EL (cell line): ENCODE measurements at places on chromosomes 11 and 22.
A peak's percentile ranks its signal among the peaks of the same experiment; 100 is the strongest.

DNA sequence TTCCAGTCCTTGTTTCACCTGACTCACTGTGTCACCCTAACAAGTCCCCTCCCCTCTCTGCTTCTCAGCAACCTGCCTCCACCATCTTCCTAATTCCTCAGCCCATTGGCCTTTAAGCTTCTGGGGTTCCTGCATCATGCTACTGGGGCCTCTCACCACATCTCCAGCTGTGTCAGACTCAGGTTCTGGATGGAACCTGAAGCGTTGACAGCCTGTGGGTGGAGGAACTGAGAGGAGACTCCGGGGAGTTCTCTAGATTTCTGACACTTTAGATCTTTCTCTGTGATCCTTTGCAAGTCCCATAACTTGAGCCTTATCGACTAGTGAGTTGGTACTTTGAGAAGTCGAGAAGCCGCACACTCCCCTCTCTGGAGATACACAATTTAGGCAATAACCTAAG is 11.6 kb upstream of the SLC5A1 start:
- no peak for DNase-seq

DNA sequence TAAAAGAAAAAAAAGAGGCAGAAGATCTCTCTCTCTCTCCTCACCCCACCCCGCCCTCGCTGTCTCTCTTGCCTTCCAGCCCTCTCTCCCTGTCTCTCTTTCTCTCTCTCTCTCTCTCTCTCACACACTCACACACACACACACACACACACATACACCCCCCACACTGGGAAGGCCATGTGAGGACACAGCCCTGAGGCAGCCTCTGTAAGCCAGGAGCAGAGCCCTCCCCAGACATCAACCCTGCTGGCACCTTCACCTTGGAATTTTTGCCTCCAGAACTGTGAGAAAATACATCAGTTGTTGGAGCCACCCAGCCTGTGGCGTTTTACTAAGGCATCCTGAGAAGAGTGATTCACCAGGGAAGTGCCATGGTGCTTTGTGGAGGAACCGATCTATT is 14.7 kb downstream of the APOL3 start:
- DNase-seq = peak; percentile 43

GRCh38 chr11:10537600-10537999 is 3.4 kb downstream of the RNF141 start:
- no peak for DNase-seq

DNA sequence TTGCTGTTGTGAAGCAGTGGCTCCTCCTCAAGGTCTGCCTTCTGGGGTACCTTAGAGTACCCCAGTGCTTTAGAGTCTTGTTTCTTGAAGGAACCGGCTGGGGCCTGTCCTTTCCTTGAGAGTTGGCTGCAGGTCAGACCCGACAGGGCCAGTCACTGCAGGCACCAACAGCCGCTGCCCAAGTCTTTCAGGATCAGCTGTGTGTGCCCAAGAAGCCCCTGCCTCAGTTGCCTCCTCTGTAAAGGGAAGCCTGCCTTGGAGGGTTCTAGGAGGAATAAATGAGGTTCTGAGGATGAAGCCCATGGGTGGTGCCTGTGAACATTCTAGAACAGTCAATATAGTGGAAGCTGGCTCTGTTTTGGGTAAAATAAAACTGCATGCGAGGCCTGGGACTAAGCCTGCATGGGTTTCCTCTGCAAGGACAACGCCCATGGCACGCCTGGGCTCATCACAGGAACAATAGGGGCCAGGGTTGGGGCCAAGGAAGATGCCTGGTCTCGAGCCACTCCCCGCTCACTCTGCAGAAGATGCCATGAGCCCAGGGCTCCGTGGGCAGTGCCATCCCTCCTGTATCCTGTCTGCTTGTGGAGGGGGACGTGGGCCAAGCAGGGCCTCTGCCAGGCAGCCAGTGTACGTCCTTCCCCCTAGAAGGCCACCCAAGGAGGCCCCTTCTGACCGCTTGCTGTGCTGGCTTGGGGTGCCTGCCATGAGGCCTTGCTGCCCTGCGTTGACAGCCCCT is 81.6 kb downstream of the MED15 start:
- no peak for DNase-seq

DNA sequence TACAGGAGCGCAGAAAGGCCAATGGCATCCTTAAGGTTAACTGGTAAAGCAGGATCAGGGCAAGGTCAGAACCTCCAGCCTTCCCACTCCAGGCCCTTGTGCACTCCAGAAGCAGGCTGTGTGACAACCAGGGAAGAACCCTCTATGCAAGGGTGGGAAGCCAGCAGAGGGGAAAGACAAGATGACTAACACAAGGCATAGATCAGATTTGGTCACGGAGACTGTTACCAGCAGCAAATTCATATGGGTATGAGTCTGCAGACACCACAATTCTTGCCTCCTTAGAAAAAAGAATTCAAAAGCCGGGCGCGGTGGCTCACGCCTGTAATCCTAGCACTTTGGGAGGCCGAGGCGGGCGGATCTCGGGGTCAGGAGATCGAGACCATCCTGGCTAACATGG is 39.8 kb upstream of the MTNR1B start:
- DNase-seq = no peak

GRCh38 chr11:10038521-10039302 is 255.3 kb downstream of the SBF2 start:
- DNase-seq = no peak

DNA sequence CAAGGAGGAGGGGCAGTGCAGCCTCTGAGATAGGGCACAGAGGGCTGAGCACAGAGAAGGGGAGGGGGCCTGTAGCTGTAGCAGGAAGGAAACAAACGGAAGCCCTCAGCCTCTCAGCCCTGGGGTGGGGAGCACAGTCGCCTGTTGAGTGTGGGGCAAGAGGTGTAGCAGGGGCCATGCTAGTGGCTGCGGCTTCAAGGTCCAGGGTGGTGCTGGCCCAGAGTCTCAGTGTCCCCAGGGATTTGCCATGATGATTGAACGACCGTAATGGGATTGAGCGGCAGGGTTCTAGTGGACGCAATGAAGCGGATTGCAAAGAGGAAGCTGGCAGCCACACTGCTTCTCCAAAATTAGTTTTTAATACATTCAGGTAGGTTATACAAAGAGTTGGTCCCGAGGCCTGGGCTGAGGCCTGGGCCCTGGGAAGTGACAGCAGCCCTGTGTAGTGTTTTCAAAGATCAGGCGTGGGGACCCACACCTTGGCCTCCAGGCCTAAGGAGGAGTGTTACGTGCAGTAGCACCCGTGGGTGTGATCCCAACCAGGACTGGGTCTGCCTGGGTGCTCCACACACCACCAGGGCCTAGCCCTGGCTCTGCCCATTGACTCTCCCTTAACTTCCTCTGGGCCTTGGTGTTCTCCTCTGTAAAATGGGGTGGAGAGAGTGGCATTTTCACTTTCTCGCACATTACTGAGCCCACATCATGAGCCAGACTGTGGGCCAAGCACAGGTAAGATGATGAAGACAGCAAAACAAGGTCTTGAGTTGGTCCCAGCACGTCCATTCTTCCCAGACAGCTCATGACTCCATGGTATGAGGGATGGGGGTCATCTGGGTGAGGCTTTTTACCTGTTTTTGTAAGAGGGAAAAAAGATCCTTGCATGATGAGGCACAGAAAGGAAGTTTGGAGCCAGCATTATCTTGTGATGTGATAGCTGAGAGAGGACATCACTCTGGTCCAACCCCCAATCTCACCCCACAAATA is 13.1 kb downstream of the LRRC32 start:
- no peak for DNase-seq

GRCh38 chr11:44036811-44037657 is 10.7 kb upstream of the ACCSL start:
- peak; percentile 80 for DNase-seq

- no peak for DNase-seq
These were observed 8.7 kb downstream of the SPI1 start for GRCh38 chr11:47369676-47370075.

GRCh38 chr11:47388697-47389576 is 10.6 kb upstream of the SPI1 start:
- no peak for DNase-seq

- no peak for DNase-seq
These were observed 136.1 kb downstream of the DCDC1 start for GRCh38 chr11:31233425-31233824.

DNA sequence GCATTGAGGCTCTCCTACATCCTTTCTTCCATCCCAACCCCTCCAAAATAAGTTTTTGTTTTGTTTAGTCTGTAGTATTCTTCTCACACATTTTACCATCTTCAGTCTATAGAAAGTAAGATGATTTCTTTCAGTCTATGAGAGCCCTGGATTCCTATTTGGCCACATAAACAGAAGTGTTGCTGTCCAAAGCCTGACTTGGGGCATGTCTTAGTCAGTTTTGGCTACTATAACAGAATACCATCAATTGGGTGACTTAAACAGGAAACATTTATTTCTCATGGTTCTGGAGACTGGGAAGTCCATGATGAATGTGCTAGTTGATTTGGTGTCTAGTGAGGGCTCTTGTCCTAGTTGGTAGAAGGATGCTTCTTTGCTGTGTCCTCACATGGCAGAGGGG is 146.8 kb upstream of the DDI1 start:
- no peak for DNase-seq

GRCh38 chr11:124870430-124870829 is 5.2 kb downstream of the ROBO3 start:
- no peak for DNase-seq

- no peak for DNase-seq
These were observed 1328.7 kb downstream of the TBC1D22A start for GRCh38 chr22:48091060-48091650.

- DNase-seq = peak; percentile 72
These were observed at the start of gene CHCHD10 for GRCh38 chr22:23767673-23768548. CHCHD10 (minus strand) TSS chr22:23767972; CDS start chr22:23767874, 98 bp downstream.

DNA sequence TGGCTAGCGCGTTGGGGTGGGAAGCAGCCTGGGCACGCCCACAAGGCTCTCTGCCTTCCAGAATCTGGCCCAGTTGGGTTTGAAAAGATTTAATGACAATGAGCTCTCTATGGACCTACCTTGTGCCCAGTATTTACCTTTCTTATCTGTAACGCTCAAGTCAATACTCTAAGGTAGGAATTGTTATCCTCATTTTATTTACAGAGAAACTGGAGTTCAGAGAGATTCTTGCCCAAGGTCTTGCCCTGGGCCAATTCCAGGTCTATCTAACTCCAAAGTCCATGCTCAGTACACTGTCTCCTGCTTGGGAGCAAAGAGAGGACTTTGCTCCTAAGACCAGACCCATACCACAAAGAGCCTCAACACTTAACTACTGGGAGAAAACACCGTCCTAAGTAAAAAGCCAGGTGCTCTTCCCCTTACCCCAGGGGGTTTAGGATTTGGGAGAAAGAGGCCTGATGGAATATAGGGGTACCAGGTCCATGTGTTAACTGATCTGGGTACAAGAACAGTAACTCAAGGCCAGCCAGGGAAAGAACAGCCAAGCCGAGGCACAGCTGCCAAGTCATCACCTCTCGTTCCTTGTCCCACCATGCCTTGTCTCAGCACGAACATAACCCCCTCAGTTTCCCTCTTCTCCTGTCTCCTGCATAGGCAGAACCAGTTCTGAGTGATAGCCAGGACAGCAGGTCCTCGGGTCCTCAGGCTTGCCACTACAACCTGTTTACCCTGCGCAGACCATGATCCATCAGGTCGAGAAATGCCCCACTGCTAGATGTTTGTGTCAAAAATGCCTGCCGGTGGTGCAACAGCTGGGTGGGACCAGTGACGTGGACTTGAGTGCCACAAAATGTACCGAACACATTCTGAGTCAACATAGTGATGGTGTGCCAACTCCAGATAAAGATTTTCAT is 14.6 kb downstream of the APOA4 start:
- DNase-seq = peak; percentile 29

- peak; percentile 70 for DNase-seq
These were observed 62.1 kb upstream of the NUP50 start for GRCh38 chr22:45101515-45102227.

DNA sequence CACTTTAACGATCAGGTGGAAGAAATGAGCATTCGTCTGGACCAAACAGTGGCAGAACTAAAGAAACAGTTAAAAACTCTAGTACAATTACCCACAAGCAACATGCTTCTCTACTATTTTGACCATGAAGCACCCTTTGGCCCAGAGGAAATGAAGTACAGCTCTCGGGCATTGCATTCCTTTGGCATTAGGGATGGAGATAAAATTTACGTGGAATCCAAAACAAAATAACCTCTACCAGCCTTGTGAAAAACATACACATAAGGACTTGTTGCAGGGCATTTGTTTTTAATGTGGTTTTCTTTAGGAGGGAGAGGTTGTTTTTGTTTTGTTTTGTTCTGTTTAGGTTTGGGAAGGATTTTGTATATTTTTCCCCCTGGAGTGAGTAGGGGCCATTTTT is 14.2 kb upstream of the TECTA start:
- DNase-seq = peak; percentile 46

- DNase-seq = no peak
These were observed 2.5 kb downstream of the TXN2 start for GRCh38 chr22:36478966-36479365.

DNA sequence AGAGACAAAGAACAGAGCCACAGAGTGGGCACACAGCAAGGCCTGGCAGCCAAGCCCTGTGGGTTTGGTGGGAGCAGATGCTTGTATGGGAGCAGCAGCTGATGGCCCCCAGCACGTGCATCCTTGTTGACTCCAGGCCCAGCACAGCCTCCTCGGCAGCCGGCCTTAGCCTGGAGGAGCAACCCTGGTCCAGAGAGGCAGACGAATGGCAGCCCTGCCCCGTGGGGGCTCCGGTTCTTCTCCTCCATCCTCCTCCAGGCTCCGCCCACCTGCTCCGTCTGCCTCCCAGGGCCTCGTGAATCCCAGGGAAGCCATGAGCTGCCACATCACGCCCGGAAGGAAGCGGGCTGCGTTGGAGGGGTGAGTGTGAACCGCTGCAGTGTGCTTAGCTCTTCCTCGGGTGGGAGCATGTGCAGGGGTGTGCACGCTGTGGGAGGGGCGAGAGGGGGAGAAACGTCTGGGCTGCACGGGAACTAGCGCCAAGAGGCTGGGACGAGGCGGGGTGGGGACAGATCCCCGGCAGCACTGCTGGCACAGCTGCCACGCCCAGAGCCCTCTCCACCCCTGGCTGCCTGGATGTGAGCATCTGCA is 36.3 kb upstream of the JAM3 start:
- DNase-seq = peak; percentile 28

DNA sequence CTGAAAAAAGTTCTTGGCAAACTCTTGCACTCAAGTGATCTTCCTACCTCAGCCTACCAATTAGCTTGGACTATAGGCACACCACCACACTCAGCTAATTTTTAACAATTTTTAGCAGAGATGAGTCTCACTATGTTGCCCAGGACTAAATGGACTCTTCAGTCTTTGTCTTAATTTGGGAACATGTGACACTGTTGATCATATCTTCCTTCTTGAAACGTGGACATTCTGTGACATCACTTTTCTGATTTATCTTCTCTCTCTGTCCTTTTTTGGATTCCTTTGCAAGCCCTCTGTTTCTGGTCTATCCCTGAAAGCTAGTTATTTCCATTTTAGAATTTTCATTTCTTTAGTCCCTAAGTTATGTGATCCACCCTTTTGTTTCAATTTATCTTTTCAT is 42.0 kb downstream of the RSF1 start:
- DNase-seq = no peak

DNA sequence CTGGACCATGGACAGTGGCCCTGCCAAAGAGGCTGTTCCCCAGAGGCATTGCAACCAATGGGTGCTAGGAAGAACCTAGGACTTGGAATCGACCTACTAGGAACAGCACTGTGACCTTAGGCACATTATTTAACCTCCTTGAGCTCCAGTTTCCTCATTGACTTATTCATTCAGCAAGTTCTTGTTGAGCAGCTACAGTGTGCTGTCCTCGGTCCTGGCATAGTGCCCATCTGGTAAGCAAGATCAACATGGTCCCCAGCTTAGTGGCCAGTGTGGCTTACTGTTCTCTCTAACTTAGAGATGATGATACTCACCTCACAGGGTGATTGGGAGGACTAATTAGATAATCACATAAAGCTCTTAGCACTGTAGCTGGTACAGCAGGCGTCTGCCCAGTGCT is 8.2 kb downstream of the ABCG4 start:
- no peak for DNase-seq

- no peak for DNase-seq
These were observed 116.7 kb downstream of the PHF21B start for GRCh38 chr22:44892803-44893730.
